PC-9 (cell line): ENCODE measurements at places on chromosomes 13 and 19. TPM values are rescaled to one million over a fixed set of nuclear protein-coding genes. Genes with fewer than 3 reads are reported as not detected.
A peak's percentile ranks its signal among the peaks of the same experiment; 100 is the strongest.

GRCh38 chr19:18668744-18669523 is 14.5 kb upstream of the CRTC1 start:
- H3K4me3 ChIP-seq, result no peak overlapping the region
- no peaks in the 10 kb centered on the region for H3K27me3 ChIP-seq
- no peaks in the 10 kb centered on the region; the same call in 1 of the 2 replicates for H3K4me1 ChIP-seq
- peak; percentile 12 for DNase-seq
- H3K36me3 ChIP-seq, result no peaks in the 10 kb centered on the region

DNA sequence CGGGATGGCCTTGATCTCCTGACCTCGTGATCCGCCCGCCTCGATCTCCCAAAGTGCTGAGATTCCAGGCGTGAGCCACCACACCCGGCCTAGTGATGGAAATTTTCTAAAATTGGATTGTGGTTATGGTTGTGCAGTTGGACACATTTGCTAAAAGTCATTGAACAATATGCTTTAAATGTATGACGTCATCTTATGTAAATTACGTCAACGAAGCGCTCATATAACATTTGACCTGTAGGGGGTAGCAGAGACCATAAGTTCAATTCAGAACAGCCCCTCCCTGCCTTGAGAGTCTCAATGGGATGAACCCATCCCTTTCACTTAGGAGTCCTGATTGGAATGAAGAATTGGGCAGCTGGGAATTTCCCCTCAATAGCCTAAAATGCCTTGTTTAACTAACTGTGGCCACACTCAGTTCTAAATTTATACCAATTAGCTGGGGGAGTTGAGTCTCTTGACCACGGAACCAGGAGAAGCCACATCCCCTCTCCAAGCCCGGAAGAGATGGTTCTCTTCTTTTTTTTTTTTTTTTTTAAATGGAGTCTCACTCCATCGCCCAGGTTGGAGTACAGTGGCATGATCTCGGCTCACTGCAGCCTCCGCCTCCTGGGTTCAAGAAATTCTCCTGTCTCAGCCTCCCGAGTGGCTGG is 15.2 kb upstream of the TLE6 start:
- no peak overlapping the region for H3K27ac ChIP-seq
- H3K36me3 ChIP-seq, result no peaks in the 10 kb centered on the region
- H3K4me3 ChIP-seq, result no peak overlapping the region
- H3K4me1 ChIP-seq, result no peaks in the 10 kb centered on the region

- peak overlapping the region; percentile 37; the same call in 1 of the 2 replicates for H3K27ac ChIP-seq
- no peaks in the 10 kb centered on the region for H3K36me3 ChIP-seq
- H3K4me3 ChIP-seq, result no peak overlapping the region
- H3K27me3 ChIP-seq, result no peaks in the 10 kb centered on the region
- DNase-seq, result peak; percentile 80
These were observed 533.0 kb downstream of the MYO16 start for GRCh38 chr13:109162248-109163036.

The KIR2DL4 gene
- total RNA-seq, result not detected in 2 replicates

The MEIOSIN gene
- not detected in 2 replicates for total RNA-seq

The PCDH17 gene
- total RNA-seq, result not detected in 2 replicates

- H3K4me3 ChIP-seq, result no peak overlapping the region
- no peaks in the 10 kb centered on the region for H3K27me3 ChIP-seq
- no peaks in the 10 kb centered on the region for H3K4me1 ChIP-seq
These were observed 577.1 kb upstream of the PRR20A start for GRCh38 chr13:56563663-56564062.

GRCh38 chr19:43229315-43229714 is 23.9 kb upstream of the PSG4 start:
- no peaks in the 10 kb centered on the region for H3K27me3 ChIP-seq
- no peaks in the 10 kb centered on the region for H3K4me1 ChIP-seq
- no peak for DNase-seq
- no peaks in the 10 kb centered on the region for H3K36me3 ChIP-seq

- H3K27me3 ChIP-seq, result no peaks in the 10 kb centered on the region
- no peak overlapping the region for H3K4me3 ChIP-seq
- no peak for DNase-seq
- H3K27ac ChIP-seq, result no peak overlapping the region
These were observed 104.7 kb upstream of the KL start for GRCh38 chr13:32911506-32911905.

DNA sequence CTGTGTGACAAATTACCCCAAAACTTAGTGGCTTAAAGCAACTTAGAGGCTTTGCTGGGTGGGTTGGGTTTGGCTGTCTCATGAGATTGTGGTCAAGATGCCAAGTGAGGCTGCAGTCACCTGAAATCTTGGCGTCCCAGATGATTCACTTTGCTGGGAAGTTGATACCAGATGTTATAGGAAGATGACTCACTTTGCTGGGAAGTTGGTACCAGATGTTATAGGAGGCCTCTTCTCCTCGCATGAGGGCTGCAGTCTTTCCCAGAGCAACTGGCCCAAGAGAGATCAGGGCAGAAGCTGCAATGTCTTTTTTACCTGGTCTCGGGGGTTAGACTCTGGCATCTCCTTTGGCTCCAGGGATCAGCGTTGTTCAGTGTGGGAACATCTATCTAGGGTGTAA is 16.8 kb downstream of the TEX29 start:
- no peaks in the 10 kb centered on the region for H3K36me3 ChIP-seq
- H3K27me3 ChIP-seq, result peaks cover 92% of the 10 kb centered on the region
- no peak overlapping the region for H3K4me3 ChIP-seq
- DNase-seq, result no peak

DNA sequence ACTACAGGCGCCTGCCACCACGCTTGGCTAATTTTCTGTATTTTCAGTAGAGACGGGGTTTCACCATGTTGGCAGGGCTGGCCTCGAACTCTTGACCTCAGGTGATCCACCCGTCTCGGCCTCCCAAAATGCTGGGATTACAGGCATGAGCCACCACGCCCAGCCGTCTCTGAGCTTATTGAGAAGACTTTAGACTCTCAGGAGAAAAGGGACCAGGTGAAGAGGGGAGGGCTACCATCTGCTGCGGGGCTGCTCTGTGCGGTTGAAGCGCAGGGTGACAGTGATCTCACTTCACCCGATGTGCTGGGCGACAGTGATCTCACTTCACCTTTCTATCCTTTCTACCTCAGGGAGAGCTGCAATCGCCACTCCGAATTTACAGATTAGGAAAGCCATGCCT is 25.3 kb downstream of the PDCD5 start:
- H3K4me1 ChIP-seq, result no peaks in the 10 kb centered on the region
- no peak overlapping the region for H3K27ac ChIP-seq
- H3K36me3 ChIP-seq, result no peaks in the 10 kb centered on the region
- H3K4me3 ChIP-seq, result no peak overlapping the region
- H3K27me3 ChIP-seq, result no peaks in the 10 kb centered on the region

GRCh38 chr19:14237014-14237941 is 31.3 kb upstream of the ADGRL1 start:
- no peak overlapping the region for H3K4me3 ChIP-seq
- no peaks in the 10 kb centered on the region for H3K36me3 ChIP-seq
- no peak overlapping the region for H3K27ac ChIP-seq
- H3K4me1 ChIP-seq, result no peaks in the 10 kb centered on the region
- H3K27me3 ChIP-seq, result no peaks in the 10 kb centered on the region
- DNase-seq, result no peak

GRCh38 chr13:43979492-43979891 is 99.8 kb downstream of the LACC1 start:
- DNase-seq, result no peak
- no peaks in the 10 kb centered on the region for H3K36me3 ChIP-seq
- no peaks in the 10 kb centered on the region for H3K27me3 ChIP-seq
- no peak overlapping the region for H3K4me3 ChIP-seq
- no peak overlapping the region for H3K27ac ChIP-seq

The TTC9B gene
- 0.50 and 0.59 TPM in 2 replicates for total RNA-seq

The LILRB4 gene
- total RNA-seq, result not detected in 2 replicates

DNA sequence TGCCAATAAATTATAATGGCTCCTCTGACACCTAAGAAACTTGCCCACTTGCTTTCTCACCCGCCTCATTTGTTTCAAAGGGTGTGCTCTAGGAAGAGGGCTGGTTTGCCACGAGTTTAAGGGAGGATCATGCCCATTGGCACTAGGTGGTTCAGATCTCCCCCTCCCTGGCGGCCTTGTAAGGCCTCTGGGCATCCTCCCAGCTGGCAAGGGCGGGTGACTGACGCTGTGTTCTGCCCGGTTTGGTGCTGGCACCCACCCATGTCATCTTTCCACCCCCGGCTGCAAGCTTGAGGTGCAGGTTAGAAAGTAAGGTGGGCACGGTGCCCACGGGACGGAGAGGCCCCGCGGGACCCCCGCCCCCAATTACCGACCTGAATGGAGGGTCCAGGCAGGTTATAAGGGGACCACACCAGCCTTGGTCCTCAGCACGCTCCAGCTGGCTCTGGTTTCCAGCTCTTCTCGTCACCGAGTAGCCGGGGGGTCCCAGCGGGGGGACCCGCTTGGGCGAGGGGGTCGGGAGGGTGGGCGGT is 90.4 kb downstream of the PTPRS start:
- no peaks in the 10 kb centered on the region for H3K36me3 ChIP-seq
- no peaks in the 10 kb centered on the region for H3K4me1 ChIP-seq
- no peak for DNase-seq
- H3K27me3 ChIP-seq, result no peaks in the 10 kb centered on the region
- no peak overlapping the region for H3K4me3 ChIP-seq

DNA sequence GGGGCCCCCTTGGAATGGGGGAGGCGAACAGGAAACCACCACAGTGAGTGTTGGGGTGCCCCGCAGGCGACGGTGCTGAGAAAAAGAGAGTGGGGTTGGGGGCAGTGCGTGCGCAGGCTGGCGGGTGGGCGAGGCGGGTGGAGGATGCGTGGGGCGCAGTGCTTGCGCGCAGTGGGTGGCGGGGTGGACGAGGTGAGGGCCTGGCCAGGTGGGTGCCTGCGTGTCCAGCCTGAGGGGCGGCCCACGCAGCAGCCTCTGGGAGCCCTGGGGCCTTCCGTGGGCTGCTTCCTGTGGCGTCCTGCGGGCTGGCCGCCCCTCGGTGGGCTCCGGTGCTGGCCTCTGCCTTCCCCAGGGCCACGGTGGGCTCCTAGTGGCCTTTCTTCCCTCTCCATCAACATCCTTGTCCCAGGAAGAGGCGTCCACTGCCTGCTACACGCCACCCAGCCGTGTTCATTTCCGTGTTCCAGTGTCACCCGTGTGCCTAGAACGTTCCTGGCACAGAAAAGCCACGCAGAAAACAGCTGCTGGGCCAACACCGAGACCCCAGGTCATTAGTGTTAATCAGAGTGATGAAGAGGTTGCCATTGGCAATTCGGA is 7.1 kb downstream of the ATP11A start:
- DNase-seq, result no peak
- H3K4me3 ChIP-seq, result no peak overlapping the region
- H3K27me3 ChIP-seq, result no peaks in the 10 kb centered on the region
- no peaks in the 10 kb centered on the region for H3K36me3 ChIP-seq
